ENCODE measurements at places on chromosomes 16 and 17.

GRCh38 chr17:74125156-74125555 lies 78.3 kb upstream of the RPL38 start:
- DNase-seq, result no peak

GRCh38 chr16:8950580-8951077 lies 13.1 kb downstream of the USP7 start:
- no peak for DNase-seq

- DNase-seq, result no peak
Observed at GRCh38 chr17:14197586-14197985, 39.1 kb downstream of the CDRT15 start.

- DNase-seq, result no peak
Observed at GRCh38 chr17:81020767-81021497, 14.0 kb upstream of the BAIAP2 start.

DNA sequence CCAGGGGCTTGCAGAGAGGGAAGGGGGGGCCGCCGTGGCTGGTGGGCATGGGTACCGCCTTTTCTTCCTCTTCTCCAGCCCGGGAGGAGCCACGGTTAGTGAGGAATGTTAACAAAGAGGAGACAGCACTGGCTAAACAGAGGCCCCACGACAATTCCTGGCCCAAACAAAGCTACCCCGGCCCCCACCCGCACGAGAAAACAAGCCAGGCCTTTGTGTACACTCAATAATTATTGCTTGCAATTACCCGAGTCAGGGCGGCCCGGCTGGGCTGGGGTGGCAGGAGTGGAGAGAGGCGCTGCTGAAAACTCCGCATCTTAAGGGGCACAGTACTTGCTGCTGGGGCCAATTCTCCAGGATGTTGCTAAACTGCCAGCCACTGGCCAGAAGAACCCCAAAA lies 56.4 kb downstream of the IRX5 start:
- DNase-seq, result no peak

DNA sequence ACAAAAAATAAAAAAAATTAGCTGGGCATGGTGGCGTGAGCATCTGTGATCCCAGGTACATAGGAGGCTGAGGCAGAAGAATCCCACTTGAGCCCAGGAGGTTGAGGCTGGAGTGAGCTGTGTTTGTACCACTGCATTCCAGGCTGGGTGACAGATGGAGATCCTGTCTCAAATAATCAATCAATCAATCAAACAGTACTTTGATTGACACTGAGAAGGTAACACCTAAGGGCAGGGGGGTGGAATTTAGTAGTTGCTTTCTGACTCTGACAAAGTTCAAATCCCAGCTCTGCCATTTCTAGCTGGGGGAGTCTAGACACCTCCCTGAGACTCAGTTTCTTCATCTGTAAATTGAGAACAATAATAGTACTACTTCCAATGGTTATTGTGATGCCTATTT lies 12.0 kb downstream of the SSH2 start:
- DNase-seq, result no peak

DNA sequence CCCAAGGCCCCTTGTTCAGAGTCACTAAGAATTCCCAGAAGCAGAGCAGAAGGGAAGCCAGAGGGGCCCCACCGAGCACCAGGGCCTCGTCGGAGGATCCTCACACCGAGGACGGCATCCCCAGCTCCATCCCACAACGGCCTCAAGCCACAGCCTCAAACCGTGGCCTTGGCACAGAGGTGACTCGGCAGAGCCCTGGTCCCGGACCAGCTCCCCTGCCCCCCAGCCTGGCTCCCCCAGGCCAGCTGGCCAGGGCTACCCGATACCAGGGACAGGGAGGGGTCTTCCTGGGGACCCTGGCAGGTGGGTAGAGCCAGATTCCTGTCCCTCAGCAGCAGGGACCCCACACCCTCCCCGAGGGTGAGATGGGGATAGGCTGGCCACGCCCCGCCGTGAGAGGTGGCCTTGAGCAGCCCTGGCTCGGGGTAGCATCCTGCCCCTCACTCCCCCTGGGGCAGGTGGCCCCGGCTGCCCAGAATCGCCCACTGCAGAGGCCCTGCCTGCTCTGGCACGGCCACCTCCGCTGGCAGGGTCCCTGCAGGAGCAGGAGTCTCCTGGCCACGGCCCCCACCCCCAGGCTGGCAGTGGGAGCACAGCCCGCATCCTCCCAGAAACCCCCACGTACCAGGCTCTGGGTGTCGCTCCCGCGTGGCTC lies 5.6 kb upstream of the PVALEF start:
- DNase-seq, result no peak

GRCh38 chr16:89360760-89361435 lies 129.5 kb downstream of the ANKRD11 start:
- peak; percentile 73 for DNase-seq

GRCh38 chr17:4658478-4659305 lies 17.2 kb upstream of the ALOX15 start:
- DNase-seq, result no peak

DNA sequence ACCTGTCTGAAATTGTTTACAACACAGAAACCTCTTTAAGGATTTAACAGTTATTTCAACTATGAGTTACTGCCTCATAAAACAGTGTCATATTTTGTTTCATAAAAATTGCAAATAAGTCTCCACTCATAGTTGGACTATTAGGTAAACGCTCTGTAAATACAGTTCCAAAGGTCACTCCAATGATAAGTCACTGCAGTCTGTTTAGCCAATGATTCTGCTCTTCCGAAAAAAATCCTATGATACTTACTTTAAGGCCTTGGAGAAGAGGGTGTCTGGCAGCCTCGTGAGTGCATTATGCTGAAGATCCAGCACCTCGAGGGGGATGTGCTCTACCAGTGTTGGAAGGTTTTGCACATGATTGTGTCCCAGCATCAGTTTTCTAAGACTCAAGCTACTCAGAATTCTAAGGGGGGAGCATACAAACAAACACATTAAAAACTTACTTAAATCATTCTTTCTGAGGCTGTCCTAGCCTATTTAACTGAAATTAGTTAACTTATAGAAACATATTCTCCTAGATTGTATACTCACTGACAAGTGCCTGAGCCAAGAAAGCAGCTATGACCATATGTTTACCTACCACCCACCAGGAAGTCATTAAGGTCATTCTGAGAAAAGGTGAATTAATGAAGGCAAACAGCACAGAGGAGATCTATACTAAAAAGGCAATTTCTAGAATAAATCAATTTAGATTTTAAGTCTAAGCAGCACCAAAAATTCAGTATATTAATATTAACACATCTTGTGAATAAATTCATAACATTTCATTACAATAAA lies 41.1 kb downstream of the MARVELD3 start:
- DNase-seq, result no peak

- no peak for DNase-seq
Observed at GRCh38 chr17:45791935-45792334, 7.8 kb downstream of the CRHR1 start.

DNA sequence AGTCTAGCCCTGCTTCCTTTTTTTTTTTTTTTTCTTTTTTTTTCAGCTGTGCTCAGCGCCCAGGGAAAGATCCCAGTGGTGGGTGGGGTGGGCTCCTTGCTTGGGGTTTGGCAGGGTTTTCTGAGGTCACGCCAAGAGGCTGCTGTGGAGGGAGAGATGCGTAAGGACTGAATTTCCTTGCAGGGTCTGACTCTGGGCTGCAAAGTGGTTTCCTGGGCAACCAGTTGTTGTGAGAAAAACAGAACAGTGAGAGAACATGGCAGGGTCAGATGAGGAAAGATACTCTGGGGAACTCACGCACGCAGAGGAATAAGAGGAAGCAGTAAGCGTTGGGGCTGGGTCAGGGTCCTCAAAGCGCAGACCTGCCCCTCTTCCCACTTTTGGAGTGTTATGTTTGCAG lies 119.5 kb downstream of the IRF8 start:
- DNase-seq, result peak; percentile 83

- DNase-seq, result no peak
Observed at GRCh38 chr16:78098595-78099270, 721 bp upstream of the WWOX start.

DNA sequence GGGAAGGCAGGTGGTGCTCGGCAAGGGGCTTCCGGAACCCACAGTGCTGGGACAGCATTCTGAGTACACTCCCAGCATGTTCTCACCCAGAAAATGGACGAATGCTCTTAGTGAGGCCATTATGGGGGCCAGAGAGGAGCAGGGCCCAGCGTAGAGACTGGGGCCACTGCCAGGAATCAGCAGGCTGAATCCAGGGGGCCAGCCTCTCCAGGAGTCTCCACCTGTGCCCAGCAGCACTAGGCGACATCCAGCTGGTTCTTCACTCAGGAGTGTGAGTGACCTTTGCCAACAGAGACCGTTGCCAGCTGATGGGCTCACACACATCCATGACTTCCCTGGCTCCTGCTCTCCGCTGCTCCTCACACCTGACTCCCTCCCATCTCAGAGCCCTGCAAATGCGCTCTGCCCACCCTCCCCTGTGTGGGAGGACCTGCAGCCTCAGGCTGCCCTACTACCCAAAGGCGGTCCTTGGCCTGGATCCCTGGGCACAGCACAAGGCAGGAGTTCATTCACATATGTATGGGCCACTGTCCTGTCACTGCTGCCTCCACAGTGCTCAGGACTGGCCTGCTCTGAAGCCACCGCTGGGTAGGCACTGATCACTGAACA lies 5.1 kb downstream of the RHBDF1 start:
- DNase-seq, result no peak

- no peak for DNase-seq
Observed at GRCh38 chr16:86387468-86388440, 122.6 kb upstream of the FOXF1 start.

- no peak for DNase-seq
Observed at GRCh38 chr17:81687770-81688541, 4.1 kb downstream of the HGS start.

DNA sequence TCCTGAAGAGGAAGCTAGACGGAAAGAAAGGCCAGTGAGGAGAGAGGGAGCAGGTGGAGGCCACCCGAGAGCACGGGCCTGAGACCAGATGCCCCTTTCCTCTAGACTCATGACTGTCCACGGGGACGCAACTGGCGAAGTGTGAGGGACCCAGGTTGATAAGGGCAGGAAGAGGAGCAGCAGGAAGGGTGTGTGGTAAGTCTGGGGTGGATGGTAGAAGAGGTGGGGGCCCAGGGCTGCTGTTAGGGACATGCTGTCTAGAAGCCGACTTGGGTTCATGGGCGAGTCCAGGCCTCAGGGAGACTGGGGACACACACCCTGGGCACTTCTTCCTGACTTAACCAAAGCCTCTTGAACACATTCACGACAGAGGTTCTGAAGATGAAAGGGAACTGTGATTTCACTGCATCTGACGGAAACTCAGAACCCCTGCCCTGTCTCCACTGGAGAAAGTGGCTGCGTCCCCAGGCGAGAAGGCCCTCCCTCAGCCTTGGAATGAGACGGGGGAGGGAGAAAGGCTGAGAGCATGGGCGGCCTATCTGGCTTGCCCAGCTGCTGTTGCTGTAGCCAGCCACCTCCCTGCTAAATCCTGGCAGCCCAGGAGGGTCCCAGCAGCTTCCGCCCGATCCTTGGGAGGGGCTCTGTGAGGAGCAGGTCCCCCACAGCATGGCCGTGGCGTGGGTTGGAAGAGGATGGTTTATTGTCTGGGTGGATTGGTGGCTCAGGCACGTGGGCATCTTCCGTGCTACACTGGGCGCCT lies 6.0 kb downstream of the HIC1 start:
- no peak for DNase-seq

DNA sequence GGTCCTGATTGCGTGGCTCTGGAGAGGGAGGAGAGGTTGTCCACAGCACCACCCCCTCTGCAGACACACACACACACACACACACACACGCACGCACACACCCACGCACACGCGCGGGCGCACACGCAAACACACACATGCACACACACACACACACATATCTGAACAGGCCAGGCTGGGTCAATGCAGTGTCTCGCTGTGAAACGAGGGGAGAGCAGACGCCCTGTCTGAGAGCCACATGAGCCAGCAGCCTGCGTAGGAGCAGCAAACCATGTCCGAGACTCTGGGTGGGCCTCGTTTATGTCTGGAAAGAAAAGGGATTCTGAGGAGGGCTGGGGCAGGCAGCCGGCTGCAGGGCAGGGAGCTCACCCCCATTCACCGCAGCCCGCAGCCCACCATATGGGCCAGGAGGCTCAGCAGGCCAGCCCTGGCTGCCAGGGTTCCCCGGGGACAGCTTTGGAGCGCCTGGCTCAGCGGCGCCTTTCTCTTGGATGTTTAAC lies 93.3 kb upstream of the TNRC6C start:
- DNase-seq, result no peak

GRCh38 chr17:77164483-77165091 lies 23.8 kb downstream of the SEC14L1 start:
- no peak for DNase-seq

DNA sequence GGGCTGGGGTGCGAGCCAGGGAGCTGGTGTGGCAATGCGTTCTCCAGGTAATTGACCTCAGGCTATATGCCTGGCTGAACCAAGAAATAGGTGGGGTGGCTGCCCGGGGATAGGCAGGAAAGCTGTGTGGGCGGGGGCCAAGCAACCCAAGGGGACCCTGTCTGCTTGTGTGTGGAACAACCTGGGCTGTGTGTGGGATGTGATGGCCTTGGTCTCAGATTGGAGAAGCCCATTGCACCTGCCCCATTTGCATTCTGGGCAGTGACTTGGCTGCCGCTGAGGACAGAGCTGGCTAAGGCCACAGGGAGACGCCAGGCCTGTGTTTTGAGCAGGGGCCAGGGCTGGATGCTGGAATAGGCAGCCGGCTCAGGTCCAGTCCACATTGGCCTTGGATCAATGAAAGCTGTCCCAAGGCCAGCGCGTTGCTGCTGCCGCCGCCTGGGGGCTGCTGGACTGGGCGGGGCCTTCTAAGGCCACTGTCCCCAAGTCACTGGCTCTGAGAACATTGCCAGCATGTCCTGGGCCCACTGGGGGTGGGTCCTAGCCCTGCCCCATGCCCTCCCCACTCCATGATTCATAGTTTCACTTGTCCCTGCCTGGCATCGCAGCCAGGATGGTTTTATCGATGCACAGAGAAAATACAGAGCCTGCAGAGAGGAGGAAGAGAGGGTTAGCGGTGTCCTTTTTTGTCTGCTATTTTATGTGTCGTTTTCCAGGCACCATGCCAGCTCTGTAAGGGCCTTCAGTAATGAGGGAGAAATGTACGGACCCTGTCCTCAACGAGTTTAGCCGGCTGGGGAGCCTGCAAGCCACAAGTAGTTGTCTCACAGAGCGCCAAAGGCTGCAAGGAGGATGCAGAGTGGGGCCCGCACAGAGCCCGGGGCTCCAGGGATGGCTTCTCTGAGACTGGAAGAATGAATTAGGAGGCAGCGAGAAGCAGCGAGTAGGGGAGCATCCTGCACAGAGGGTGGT lies 43.9 kb downstream of the NKD1 start:
- DNase-seq, result no peak

- DNase-seq, result no peak
Observed at GRCh38 chr17:78273813-78274212, 42.4 kb downstream of the TMEM235 start.

DNA sequence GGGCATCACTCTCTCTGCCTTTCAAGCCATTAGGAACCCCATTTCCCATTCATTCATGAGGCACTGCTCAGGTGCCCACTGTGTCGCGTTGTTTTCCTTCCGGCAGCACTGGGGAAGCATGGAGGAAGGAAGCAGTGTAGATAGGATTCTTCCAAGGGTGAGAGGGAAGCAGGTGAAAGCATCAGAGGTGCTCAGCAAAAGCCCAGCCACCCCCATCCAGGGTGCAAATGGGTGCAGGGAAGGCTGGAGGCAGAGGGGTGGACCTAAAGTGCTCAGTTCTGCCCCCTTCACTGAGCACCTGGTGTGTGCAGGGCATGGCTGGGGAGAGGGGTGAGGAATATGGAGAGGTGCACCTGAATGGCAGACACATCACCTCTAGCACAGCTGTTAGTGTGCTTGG lies 3.4 kb upstream of the NXPH3 start:
- DNase-seq, result no peak

GRCh38 chr17:38419508-38419981 lies 8.7 kb upstream of the ARHGAP23 start:
- DNase-seq, result no peak

- DNase-seq, result no peak
Observed at GRCh38 chr16:85422632-85423550, 190.2 kb upstream of the GSE1 start.

- no peak for DNase-seq
Observed at GRCh38 chr17:80430446-80431245, 15.7 kb downstream of the ENDOV start.
